ENCODE measurements at places on chromosomes 12 and 14.
A peak's percentile ranks its signal among the peaks of the same experiment; 100 is the strongest.

GRCh38 chr12:60501124-60501729 lies 905.4 kb downstream of the SLC16A7 start:
- DNase-seq, result no peak

- DNase-seq, result no peak
Measured at GRCh38 chr12:7152818-7153217, 22.6 kb downstream of the CLSTN3 start.

DNA sequence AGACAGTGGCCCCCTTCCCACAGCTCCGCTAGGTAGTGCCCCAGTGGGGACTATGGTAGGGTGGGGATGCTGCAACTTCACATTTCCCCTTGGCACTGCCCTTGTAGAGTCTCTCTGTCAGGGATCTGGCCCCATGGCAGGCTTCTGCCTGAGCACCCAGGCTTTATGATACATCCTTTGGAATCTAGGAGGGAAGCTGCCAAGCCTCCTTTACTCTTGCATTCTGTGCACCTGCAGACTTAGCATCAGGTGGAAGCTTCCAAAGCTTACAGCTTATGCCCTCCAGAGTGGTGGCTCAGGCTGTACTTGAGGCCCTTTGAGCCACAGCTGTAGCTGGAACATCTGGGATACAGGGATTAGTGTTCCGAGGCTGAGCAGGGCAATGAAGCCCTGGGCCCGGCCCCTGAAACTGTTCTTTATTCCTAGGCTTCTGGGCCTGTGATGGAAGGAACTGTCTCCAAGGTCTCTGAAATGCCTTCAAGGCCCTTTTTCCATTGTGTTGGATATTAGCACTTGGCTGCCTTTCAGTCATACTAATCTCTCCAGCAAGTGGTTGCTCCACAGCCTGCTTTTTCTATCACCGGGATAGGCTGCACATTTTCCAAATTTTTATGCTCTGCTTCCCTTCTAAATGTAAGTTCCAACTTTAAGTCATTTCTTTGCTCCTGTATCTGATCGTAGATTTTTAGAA lies 22.2 kb upstream of the OR6J1 start:
- no peak for DNase-seq

- no peak for DNase-seq
Measured at GRCh38 chr14:55446127-55446736, 5.8 kb upstream of the TBPL2 start.

- DNase-seq, result no peak
Measured at GRCh38 chr12:66662729-66663128, 16.1 kb downstream of the GRIP1 start.

- no peak for DNase-seq
Measured at GRCh38 chr14:101132588-101132987, 229.1 kb upstream of the RTL1 start.

- no peak for DNase-seq
Measured at GRCh38 chr12:108551535-108551934, 9.4 kb downstream of the SART3 start.

GRCh38 chr14:105346876-105347586 lies 32.5 kb downstream of the PACS2 start:
- no peak for DNase-seq

DNA sequence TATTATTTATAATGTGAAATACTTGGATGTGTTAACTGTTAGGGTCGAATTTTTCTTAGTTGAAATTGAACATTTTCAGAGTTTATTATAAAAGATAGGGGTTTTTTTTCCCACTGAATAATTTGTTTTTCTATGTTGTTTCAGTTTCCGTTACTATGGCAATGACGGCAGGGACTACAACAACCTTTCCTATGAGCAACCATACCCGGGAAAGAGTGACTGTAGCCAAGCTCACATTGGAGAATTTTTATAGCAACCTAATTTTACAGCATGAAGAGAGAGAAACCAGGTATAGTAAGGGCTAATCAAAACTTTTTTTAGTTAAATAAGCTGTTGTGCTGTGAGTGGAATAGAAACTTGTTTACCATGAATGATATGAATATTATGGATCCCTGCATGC lies 35.1 kb upstream of the BMAL2 start:
- DNase-seq, result no peak

GRCh38 chr14:63800651-63801375 lies 52.0 kb upstream of the SYNE2 start:
- no peak for DNase-seq

GRCh38 chr14:62329427-62329826 lies 567.2 kb downstream of the SNAPC1 start:
- no peak for DNase-seq

GRCh38 chr14:103514596-103515421 lies 7.8 kb downstream of the CKB start:
- no peak for DNase-seq

DNA sequence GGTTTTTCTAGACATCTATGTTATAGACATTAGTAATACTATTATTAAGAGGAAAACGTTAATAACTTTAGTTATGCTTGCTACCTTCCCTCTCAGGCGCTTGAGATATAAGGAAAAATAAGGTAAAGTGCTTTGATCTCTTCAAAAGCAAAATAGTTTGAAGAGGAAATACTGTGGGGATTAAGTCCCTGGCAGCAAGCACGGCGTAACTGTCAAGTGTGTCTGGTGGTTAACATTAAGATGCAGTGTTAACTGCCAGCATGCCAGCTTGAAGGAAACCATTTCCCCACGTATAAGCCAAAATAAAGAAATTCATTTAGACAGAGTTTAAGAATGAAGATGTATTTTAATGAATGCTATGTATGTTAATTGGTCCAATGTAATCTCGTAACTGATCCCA lies 31.8 kb downstream of the PELI2 start:
- DNase-seq, result no peak

GRCh38 chr14:55540847-55541773 lies 38.9 kb upstream of the KTN1 start:
- no peak for DNase-seq

GRCh38 chr14:61215222-61216020 lies 65.7 kb downstream of the TMEM30B start:
- no peak for DNase-seq

DNA sequence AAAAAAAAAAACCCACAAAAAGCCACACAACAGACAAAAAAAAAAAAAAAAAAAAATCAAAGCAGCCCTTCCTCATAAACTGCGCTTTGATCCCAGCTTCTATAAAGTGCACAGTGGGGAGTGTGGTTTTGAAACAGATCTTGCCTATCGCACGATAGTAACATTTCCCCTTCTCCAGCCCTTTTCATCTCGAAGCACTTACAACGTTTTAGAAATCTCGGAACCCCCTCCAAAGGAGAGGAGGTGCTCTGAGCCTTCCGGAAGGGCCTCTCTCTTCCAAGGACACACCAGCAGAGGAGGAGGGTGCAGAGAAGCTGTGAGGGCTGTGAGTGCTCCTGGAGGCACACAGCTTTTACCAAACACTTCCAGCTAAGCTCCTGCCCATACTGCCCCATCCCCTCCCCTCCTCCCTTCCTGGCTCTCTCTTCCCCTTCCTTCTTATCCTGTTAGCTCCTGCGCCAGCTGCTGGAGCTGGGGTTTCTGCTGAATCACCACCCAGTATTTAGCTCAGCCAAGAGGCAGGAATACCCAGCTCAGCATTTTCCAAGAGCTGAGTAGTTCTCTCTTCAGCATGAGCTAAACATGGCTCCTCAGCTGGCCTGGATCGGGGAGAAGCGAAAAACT lies 28.4 kb downstream of the SLC7A8 start:
- peak; percentile 96 for DNase-seq

DNA sequence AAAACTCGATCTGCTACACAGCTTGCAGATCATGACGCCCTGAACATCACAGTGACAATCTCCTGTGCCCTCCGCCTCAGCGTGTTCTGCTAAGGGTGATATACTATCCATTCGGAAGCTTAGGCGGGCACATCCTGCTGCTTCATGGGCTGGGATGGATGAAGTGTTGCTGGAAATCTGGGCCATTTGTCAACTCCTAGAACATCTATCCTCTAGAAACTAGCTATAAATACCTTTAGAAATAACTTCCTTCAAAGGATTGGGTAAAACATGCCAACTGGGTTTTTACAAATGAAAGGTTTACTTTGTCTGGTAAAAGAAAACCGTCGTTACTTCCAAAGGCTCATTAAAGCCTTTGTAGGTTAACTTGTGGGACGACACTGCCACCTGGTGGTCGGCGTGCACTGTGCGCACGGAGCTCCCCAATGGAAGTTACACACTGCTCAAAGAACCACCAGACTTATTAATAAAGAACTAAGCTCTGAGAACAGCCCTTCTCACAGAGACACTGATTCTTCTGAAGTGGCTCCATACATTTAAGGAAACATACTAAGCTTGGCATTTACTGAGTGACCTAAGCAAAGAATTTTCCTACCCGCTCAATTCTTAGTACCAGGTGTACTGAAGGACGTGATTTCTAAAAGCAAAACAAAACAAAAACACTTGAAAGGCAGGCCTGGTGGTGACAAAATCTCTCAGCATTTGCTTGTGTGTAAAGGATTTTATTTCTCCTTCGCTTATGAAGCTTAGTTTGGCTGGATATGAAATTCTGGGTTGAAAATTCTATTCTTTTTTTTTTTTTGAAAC lies 21.6 kb upstream of the CACNA2D4 start:
- peak; percentile 77 for DNase-seq

DNA sequence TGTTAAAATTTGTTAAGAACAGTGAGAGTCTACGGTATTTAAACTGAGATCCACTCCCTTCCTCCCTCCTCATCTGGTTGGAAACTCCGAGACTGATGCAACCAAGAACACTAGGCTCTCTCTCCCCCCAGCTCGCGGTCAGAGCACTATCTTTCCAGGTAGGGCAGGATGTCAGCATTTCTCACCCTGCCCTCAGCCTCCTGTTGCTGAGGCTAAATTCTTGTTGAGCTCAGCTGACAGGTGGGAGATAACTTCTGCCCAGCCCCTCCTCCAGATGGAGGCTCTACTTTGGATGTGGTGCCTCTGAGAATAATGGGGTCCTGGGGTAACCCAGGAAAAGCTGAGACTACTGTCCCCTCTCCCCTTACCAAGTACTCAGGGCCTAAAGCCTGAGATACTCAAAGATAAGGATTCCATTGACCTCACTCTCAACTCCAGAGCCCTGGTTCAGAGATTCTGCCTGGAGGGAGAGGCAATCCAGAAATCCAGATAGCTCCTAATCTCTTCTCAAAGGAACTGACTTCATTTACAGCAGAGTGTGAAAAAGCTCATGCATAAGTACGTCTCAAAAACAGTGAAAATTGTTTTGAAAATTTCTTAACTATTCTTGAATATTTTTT lies 110.1 kb downstream of the EML5 start:
- DNase-seq, result no peak

DNA sequence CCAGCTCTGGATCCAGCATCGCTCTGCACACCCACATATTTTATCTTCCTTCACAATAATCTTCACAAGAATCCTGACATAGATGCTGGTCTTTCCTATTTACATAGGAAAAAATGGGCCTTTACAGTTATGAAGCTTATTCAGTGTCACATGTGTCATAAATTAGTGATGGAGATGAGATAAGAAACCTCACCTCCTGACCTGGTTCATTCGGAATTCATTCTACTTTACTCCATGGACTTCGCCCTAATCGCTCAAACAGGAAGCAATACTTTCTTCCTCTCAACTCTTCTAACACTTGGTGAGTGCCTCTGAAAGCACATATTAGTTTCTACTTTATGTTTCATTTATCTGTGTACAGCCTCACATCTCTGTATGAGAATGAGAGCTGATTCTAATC lies 12.0 kb upstream of the SINHCAF start:
- no peak for DNase-seq

DNA sequence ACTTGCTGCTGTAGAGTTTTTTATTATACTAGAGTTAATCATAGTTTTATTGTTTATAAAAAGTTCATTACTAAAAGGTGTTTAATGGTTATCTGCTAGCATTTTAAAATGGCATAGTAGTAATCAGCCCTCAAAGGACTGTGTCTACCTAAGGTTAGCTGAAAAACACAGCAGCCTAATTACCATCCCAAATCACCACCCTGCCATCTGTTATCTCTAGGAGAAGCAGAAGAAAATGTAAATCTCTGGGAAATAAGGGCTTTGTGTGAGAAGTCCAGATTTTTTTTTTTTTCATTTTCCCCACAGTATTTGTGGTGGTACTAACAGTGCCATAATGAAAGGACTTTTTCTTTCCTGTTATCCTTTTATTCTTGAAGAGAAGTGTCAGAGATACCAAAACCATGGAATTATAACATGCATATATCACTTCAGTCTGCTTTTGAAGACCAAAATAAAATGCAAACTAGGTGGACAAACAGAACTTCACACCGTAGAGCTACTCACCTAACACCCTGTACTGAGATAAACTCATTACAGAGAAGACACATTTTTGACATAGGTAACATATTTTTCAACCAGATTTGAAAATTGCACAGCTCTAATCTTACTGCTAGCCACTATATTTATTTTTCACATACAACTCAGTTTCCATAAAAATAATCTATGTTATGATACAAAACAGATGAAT lies 876.2 kb downstream of the C12orf50 start:
- no peak for DNase-seq

- no peak for DNase-seq
Measured at GRCh38 chr12:76307083-76307482, 41.1 kb downstream of the BBS10 start.

- no peak for DNase-seq
Measured at GRCh38 chr12:56630180-56630632, at the start of gene BAZ2A. TSS of gene BAZ2A (minus strand) at chr12:56630326. CDS start at chr12:56617530, 12,796 bp downstream.

- no peak for DNase-seq
Measured at GRCh38 chr14:24840204-24840893, 206.4 kb upstream of the GZMB start.

GRCh38 chr12:19085090-19085489 lies 44.4 kb upstream of the PLEKHA5 start:
- no peak for DNase-seq

DNA sequence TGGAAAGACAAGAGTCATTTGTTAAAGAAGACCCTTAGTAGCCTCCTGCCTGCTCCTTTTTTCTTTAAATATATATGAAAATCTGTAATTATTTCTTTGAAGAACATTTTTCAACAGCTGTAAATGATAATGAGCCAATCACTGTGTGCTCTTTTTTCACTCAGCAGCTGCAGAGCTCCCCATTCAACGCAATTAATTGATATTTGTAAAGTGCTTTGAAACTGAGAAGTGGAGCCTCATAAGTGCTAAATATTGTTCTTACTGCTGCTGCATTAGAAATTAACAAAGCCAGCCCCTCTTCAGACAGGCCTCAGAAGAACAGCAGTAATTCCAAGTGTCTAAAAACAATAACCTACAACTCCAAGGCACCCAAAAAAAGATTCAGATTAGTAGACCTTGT lies 224.3 kb downstream of the GXYLT1 start:
- DNase-seq, result no peak

DNA sequence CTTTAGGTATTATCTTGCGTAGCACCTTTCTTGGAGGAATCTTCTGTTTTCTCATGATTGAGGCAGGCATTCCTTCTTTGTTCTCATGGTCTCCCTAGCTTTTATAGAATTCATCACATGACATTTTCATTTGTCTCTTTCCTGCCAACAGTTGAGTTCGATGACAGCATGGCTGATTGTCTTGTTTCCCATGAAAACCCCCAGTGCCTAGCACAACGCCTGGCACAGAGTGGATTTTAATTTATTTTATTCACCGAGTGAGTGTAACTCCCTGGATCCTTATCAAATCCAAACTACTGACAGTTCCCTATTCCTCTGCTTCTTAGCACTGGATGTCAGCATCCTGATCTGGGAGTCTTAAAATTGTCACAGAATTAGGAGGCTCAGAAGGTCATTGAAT lies 182.6 kb downstream of the SUDS3 start:
- DNase-seq, result no peak

- no peak for DNase-seq
Measured at GRCh38 chr12:89874146-89874545, 165.5 kb upstream of the ATP2B1 start.

All from vagina (tissue), 2 donors.